Renal cortical epithelial cell (primary cell): ENCODE measurements at places on chromosomes 2 and 18. TPM values are rescaled to one million over a fixed set of nuclear protein-coding genes. Genes with fewer than 3 reads are reported as not detected.

DNA sequence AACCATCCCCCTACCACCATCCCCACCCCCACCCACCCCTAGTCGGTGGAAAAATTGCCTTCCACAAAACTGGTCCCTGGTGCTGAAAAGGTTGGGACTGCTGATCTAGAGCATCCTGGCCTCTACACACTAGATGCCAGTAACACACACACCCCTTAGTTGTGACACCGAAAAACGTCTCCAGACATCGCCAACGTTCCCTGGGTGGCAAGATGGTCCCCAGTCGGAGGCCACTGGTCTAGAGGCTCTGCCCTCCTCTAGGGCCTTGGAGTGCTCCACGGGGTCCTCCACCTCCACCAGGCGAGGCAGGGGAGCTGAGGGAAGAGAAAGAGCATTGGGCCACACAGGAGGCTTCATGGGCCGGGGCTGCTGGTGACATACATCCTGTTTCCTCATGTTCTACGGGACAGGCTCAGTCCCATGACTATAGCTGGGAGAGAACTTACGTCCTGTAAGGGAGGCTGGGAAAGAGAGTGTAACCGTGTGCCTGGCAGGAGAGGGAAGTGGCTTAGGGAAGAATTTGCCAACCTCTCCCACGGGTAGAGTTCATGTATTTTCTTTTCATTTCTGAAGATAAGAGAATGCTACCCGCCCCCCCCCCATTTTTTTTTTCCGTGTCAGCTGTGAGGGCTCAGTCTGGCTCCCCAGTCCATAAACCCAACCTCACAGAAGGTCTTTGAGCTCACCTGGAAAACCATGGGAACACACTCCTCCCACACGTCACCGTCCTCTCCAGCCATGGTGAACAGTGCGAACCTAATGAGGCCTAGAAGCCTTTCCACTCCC lies 132.7 kb upstream of the MYCN start:
- DNase-seq = no peak

GRCh38 chr2:134791616-134792015 lies 46.8 kb upstream of the ACMSD start:
- DNase-seq = no peak

The UGT1A5 gene
- total RNA-seq = 0.35 and 3.8 TPM in 2 replicates

The SLC14A1 gene
- 0.15 and 0.17 TPM in 2 replicates for total RNA-seq

DNA sequence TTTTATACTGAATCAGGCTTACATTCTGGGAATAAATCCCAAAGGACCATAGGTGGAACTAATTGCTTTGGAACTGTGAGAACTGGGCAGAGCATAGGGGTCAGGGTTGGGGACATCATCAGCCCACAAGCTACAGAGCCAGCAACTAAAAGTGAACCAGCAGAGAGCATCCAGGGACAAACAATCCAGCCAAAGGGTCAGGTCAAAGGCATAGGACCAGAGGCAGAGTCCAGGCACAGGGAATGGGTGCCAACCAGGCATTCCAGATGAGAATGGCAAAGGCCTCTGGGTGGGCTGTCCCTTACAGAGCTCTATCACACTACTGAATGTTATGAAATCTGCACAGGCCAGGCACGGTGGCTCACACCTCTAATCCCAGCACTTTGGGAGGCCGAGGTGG lies 12.3 kb upstream of the DNER start:
- no peak for DNase-seq

GRCh38 chr2:180910831-180911665 lies 69.4 kb upstream of the UBE2E3 start:
- peak; percentile 66 for DNase-seq

The TTL gene
- total RNA-seq = 46.5 and 62.2 TPM in 2 replicates

GRCh38 chr2:205189301-205189700 lies 493.0 kb upstream of the NRP2 start:
- DNase-seq = no peak

DNA sequence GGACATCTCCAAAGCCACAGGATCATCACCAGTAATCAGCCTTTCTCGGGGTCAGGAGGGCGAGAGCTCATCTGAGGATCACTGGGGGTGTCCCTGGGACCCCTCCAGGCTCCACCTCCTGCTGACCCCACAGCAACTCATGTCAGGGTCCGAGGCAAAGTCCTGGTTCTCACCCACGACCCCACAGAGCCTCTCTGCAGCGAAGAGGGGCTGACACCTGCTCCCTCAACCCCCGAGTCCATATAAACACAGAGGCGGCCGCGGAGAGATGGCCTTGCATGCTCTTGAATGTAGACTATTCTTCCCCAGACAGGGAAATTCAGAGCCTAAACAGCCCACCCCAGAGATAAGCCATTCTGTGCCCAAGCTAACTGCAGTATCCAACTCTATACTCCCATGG lies 29.9 kb downstream of the HS6ST1 start:
- no peak for DNase-seq

GRCh38 chr2:45852450-45853150 lies 201.1 kb downstream of the PRKCE start:
- DNase-seq = no peak

- peak; percentile 95 for DNase-seq
Observed at GRCh38 chr2:69483696-69484095, 46.5 kb upstream of the NFU1 start.

The CCL20 gene
- total RNA-seq = 1.4 and 204 TPM in 2 replicates

The OTX1 gene
- total RNA-seq = 0.20 TPM in 1 of 2 replicates, not detected in the other

The CRYBA2 gene
- not detected in 2 replicates for total RNA-seq

The SPATA3 gene
- not detected in 2 replicates for total RNA-seq

The SP9 gene
- total RNA-seq = not detected in 2 replicates

DNA sequence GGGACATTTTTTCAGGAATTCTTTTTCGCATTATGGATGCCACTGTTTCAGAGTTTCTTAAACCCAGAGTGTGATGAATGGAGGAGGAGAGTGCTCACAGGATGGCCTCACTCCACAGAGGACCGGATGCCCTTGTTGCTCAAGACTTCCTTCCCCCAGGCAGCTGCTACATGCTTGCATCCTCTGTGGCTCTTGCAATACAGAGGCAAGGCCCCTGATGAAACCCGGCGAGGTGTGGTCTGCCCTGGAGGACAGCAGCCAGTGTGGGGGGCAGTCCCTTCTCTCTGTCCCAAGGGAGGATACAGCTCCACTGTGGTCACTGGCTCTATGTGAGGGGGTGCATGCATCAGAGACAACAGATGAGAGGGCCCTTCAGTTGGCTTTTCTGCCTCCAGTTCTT lies 109.6 kb downstream of the SH3RF3 start:
- no peak for DNase-seq
